ENCODE measurements at places on chromosomes 5 and 9.
A peak's percentile ranks its signal among the peaks of the same experiment; 100 is the strongest.

DNA sequence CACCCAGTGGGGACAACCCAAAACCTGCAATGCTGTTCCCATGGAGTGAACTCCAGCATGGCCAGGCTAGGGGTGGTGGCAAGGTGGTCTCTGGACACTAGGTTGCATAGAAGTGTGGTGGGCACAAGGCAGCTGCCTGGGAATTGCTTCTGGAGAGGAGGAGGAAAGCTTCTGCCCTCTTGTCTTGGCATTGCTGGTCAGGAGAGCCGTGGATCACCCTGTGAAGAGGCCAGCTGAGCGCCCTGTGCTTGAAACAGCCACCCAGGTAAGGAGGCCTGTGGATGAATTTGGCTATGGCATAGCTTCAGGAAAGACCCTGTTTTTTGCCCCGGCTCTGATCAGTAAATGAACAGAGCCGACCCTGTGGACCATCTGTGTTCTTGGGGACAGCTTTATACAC, 273.1 kb downstream of the HSPA4 start:
- DNase-seq: no peak

DNA sequence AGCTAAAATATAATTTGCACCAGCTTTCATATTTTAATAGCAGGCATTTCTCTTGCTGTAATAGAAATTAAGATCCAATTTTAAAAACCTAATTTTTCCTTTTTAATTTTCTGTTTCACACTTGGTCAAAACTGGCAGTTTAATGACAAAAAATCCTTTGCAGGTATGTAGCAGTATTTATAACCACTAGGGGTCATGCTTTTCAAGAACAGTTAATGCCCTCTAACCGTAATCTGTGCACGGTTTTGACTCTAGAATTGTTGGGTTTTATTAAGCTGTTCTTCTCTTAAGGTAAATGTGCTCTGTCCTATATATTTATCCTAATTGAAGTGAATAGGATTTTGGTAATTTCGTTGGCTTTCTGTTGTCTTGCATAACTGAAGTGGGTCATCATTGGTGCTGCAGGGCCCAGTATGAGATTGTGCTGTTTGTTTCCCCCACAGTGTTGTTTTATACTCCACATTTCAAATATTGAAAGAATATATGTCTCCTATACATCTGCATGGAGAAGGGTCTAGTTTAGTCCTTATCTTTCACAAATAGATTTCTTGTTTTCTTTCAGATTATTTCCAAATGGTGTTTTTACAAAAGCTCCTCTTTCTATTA, 107.4 kb downstream of the SCAMP1 start:
- DNase-seq: peak; percentile 49

GRCh38 chr9:109459423-109459822, 38.7 kb downstream of the PTPN3 start:
- DNase-seq: no peak

GRCh38 chr5:79936646-79937216, 54.3 kb downstream of the MTX3 start:
- no peak for DNase-seq

DNA sequence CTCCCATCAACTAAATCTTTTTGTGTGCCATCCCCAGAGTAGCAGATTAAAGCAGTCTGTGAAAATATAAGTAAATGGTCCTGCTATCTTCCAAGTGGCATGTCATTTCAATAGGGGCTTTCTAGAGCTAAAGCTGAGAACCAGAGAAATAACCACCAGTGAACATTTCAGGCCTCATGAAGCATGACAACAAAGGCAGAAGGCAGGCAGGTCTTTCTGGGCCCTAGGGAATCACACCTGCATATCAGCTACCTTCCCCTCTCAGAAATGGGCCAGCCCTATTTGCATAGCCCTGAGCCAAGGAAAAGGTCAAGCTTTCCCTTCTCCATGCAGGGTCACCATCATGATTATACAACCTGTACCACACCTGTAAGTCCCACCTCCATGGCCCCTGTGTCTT, 205.3 kb downstream of the DEPDC1B start:
- no peak for DNase-seq

DNA sequence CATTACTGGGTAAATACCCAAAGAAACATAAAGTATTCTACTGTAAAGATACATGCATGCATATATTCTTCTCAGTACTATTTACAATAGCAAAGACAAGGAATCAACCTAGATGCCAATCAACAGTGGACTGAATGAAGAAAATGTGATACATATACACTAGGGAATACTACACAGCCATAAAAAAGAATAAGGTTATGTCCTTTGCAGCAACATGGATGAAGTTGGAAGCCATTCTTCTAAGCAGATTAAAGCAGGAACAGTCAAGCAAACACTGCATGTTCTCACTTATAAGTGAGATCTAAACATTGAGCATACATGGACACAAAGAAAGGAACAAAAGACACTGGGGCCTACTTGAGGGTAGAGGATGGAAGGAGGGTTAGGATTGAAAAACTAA, 39.6 kb upstream of the NDUFS4 start:
- no peak for DNase-seq

- no peak for DNase-seq
These were observed 46.1 kb upstream of the MAMDC2 start for GRCh38 chr9:69997524-69997923.

GRCh38 chr9:114829574-114830440, 24.0 kb upstream of the TNFSF15 start:
- no peak for DNase-seq

DNA sequence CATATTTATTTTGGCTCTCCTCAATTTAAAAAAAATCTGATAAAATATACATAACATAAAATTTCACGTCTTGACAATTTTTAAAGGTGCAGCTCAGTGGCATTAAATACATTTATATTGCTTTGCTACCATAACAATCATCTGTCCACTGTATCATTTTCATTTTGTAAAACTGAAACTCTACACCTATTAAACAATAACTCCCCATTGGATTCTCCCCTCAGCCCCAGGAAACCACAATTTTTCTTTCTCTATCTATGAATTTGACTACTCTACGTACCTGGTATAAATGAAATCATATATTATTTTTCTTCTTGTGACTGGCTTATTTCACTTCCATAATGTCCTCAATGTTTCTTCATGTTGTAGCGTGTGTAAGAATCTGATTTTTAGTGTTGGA, 563.5 kb downstream of the PRR16 start:
- no peak for DNase-seq

DNA sequence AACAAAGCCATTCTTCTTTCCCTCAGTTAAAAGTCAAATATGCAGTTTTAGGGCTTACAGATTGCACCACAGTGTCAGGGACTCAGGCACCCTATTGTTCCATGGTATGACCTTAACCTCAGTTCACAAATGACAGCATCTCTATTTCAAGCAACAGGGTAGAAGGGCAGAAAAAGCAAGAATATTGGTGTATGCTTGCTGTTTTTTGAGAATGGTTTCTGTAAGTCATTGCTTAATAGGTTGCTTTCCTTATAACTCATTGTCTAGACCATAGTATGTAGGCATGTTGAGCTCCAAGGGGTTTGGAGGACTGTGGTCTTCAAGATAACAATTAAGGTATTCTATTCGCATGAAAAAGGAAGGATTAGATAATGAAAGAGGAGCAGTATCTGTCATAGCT, 183.5 kb upstream of the EDIL3 start:
- DNase-seq: no peak

DNA sequence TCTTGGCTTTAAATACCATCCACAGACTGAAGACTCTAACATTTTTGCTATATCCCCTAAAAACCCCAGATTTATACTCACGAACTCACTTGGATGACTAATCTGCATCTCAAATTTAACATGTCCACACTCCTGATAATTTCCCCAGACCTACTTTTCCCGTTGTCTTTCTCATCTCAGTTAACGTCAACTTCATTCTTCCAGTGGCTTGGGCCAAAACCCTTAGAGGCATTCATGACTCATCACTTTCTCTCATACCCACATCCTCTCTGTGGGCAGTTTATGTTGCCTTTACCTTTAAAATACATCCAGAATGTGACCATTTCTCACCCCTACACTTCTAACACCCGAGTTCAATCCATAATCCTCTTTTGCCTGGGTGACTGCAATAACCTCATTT, 96.7 kb downstream of the EDIL3 start:
- DNase-seq: peak; percentile 94

GRCh38 chr5:95411474-95411873, 20.3 kb downstream of the FAM81B start:
- no peak for DNase-seq

GRCh38 chr5:10289991-10290390, 17.7 kb downstream of the CMBL start:
- no peak for DNase-seq

- no peak for DNase-seq
These were observed 4.9 kb downstream of the FBXO10 start for GRCh38 chr9:37571282-37571681.

DNA sequence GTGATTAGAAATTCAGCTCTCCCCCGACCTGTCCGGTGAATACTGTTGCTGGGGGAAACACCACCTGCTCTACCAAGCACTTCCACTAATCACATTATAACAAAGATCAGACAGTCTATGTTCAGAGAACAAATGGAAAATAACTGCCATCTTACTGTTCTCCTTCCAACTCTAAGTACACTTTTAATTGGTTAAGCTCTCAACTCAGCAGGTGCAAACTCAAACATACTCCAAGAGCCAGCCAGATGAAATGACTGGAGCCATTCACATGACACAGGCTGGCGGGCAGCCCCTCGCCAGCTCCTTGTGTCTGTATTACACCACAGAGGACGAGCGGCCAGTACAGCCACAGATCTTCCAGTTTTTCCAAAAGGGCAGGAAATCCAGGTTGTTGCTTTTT, 16.1 kb downstream of the LIFR start:
- DNase-seq: no peak

DNA sequence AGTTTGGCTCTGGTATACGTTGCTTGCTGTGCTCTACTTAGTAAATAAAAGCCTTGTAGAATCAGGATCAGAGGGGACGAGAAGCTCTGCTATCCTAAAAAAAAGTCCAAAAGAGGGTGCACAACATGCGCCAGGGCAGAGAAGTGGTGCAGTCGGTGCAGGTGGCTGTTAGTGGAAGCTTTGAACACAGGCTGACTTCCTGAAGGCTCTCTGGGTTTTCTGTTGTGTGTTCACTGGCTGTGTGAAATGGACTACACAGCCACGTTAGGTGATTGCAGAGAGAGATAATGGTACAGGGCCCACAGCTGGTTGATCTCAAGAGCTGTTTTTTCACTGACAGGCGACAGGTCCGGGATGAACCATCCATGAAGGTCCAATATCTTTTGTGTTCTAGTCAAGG, 167.4 kb downstream of the TMEM167A start:
- no peak for DNase-seq

DNA sequence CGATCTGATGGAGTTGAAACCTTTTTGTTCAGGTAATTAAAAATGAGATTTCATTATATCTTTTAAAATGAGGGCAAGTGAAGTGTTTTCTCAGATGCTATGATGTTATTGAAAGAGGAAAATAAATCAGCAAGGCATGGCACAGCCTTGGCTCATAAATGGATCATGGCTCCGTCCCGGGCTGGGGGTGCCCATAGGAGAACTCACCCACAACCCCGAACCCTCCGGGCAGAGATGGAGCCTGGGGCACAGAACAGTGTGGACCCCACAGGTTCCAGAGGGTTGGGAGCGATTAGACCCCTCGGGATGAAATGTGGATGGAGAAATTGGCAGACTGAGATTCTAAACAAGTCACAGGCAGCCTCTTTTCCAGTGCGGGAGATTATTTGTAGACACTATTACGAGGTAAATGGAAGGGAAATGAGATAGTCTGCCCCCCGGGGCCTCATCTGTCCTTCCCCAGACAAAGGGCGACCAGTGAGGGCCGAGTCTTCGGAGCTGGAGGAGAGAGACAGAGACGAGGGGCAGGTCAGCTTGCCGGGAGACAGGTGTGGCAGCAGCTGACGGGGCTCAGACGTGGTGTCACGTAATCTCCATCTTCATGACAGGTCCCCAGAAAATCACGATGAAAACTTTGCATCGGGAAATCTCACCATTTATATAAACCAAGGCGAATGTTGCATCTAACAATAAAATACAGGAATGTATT, 33.7 kb downstream of the NDUFS6 start:
- DNase-seq: no peak

DNA sequence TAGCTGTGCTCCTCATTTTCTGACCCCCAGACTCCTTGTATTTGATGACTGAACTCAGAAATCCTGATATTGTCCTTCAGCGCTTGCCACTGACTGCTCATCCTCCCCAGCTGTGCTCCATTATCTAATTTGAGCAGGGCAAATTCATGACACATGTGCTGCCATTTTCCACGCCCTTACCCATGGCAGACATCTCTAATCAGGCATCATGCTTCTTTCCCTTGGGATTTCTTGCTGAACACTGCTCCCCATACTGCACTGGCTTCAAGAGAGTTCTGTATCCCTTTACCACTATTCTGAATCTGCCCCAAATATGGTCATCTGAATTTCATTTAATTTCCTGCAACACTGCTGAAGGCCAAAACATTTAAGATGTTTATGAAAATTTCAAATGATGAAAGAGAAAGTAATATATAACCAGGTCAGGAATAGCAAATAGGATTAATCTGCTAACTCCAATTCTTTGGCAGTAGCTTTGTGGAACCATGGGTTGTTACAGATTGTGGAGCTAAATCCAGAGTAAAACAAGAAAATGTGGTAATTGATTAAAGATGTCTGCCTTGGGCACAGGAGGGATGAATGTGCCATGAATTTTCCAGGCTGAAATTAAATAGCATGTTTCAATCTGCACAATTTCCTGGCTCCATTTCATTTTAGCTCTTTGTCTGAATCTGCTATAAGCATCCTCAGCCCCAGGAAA, 93.6 kb downstream of the CYFIP2 start:
- no peak for DNase-seq

DNA sequence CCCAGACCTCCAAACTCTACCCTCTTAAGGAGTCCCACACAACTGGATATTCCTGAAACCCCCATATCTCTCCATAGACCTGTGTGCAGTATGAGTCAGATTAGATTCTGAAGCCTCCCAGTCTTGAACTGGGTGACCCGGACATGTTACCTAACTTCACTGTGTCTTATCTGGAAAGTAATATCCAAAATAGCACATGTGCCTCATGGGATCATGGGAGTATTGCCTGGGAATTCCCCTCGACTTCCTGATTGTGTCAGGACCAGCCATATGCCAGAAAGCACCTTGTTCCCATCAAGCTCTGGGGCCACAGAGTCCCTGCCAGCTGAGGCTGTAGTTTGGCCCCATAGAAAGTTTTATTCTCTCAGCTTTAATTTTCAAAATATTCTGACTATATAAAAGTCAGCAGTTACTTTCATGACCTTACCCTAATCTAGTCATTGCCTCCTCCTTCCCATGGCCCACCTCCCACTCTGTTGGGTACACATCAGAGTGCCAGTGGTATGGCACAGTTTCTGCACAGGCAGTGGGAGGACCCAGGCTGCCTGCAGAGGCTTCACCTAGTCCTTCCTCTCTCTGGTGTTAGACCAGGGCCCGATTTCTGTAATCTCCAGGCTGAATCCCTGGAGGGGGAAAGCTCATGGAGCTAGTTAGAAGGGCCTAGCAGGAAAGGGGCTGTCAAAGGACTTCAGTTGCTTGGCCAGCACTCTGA, 19.5 kb upstream of the B4GALT1 start:
- DNase-seq: peak; percentile 27

GRCh38 chr5:68251804-68252522, 36.4 kb downstream of the PIK3R1 start:
- peak; percentile 67 for DNase-seq

All from RPMI7951 (cell line).